ENCODE measurements at places on chromosomes 12 and 14.
A peak's percentile ranks its signal among the peaks of the same experiment; 100 is the strongest.

DNA sequence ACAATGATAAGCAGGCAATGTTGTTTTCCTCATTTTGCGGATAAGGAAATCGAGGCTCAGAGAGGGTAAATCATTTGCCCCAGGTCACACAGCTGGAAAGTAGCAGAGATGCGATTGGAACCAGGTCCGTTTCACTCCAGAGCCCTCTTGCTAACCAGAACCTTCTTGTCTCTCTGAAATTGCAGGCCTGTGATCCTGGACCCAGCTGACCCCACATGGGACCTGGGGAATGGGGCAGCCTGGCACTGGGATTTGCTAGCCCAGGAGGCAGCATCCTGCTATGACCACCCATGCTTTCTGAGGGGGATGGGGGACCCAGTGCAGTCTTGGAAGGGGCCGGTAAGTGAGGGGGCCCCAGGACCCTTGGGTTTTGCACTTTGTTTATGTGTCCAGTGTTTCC is 9.5 kb downstream of the OAS3 start:
- DNase-seq = no peak

DNA sequence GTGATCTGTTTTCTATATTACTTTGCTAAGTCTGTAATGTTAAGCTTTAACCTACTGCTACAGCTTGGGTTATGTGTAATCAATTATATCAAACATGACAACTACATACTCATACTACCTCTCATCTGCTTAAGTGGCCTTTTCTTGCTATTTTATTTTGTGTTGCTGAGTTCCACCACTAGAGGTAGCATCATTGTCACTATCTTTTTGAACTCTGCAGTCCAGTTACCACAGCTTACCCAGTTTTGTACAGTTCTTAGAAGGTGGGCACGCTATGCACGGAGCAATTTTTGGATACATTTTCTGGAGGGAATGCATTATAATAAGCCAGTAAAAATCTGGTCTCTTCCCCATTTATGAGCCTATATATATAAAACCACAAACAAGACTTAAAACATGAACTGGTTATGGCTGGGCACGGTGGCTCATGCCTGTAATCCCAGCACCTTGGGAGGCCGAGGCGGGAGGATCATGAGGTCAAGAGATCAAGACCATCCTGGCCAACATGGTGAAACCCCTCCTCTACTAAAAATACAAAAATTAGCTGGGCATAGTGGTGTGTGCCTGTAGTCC is 48.5 kb downstream of the SAV1 start:
- no peak for DNase-seq

GRCh38 chr14:20603813-20604690 is 12.9 kb upstream of the RNASE12 start:
- DNase-seq = no peak

- DNase-seq = peak; percentile 26
These were observed 806.0 kb downstream of the VRK1 start for GRCh38 chr14:97603201-97603600.

DNA sequence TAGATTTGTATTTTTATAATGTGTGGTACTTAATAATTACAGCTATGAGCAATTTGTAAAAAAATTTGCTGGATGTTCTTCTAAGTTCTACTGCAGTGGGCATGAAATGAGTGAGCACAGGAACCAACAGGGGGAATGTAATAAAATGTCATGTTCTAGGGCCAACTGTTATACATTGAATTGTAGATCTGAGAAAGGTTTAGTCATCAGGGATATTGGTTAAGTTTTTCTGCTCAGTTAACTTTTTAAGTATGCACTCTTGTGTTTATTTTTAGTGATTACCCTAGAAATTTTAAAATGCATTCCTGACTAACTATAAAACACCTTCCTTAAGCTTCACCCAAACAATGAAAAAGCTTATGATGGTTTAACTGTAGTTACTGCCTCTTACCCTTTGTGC is 101.8 kb downstream of the CAND1 start:
- no peak for DNase-seq
